ENCODE measurements at places on chromosomes 3 and 15.

GRCh38 chr3:4228295-4228694, 74.9 kb upstream of the SETMAR start:
- DNase-seq, result no peak

GRCh38 chr3:47716656-47717055, 65.0 kb downstream of the SMARCC1 start:
- DNase-seq, result no peak

- DNase-seq, result no peak
Observed at GRCh38 chr3:197913641-197914380, 36.2 kb upstream of the RPL35A start.

GRCh38 chr15:73928971-73929627, 2.8 kb downstream of the LOXL1 start:
- DNase-seq, result no peak

DNA sequence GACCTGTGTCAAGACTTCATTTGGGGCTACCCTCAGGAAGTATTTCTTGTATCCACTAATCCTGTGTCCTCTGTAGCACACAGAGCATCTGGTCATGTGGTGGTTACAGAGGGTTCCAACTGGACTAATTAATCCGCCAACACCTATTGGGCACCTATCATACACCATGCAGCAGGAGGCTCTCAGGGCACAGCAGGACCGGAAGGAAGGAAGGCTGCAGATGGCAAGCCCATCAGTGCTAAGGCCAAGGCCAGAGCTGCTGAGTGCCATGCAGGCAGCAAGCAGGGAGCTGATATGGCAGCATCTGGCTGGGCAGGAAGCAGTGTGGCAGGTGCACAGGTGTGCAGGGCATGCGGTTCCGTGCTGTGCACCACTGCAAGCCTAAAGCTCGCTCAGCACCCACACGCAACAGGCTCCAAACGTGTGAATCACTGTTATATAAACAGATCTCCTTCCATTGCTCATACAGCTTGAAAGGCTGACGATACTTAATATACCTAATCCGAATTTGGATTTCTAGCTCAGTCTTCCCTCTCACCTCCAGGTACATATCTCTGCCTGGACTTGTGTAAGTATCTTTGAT, 64.4 kb upstream of the SNRPA1 start:
- DNase-seq, result peak; percentile 31

GRCh38 chr15:94066046-94066445, 165.3 kb upstream of the MCTP2 start:
- DNase-seq, result no peak

- DNase-seq, result no peak
Observed at GRCh38 chr3:182268711-182269110, 524.6 kb upstream of the ATP11B start.
